ENCODE measurements at places on chromosomes 5 and 9.

- DNase-seq: no peak
Measured at GRCh38 chr5:73818357-73818756, 192.4 kb downstream of the ARHGEF28 start.

GRCh38 chr5:147752666-147753290 lies 29.8 kb downstream of the JAKMIP2 start:
- no peak for DNase-seq

DNA sequence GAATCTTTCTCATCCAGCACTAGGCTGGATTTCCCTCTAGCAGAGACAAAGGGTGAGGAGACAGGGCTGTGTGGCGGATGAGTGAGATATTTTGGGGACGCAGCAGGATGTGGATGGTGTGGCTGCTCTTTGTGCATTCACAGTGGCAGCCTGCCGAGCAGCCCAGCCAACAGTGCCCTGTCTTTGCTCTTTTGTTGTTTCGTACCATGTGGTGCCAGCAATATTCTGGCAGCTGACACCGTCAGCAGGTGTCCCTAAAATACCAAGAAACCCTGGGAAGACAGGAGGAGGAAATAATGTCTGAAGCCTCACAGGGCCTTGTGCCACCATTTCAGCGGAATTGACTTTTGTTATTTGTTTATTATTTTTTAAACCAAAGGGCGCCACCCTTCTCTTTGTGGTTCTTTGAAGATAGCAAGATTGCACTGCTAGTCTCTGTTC lies 141.4 kb downstream of the CCDC192 start:
- peak; percentile 30 for DNase-seq

- DNase-seq: peak; percentile 76
Measured at GRCh38 chr5:146797658-146798057, 80.9 kb downstream of the PPP2R2B start.

- no peak for DNase-seq
Measured at GRCh38 chr9:74672237-74672636, 175.1 kb downstream of the RORB start.

DNA sequence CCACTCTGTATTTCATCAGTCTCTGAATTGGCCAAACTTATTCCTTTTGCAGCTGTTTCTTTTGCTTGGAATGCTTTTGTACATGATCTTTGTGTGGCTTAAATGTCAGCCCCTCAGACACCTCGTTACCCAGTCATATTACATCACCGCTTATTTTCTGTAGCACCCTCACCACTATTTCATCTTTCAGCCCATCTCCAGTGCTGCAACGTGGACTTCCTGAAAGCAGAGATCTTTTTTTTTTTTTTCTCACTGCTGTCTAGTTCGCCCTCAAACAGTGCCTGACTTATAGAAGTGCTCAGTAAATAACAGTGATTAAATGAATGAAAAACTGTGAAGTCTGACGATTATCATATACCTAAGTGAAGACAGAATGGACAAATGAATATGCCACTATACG lies 835 bp downstream of the SRA1 start:
- DNase-seq: no peak

DNA sequence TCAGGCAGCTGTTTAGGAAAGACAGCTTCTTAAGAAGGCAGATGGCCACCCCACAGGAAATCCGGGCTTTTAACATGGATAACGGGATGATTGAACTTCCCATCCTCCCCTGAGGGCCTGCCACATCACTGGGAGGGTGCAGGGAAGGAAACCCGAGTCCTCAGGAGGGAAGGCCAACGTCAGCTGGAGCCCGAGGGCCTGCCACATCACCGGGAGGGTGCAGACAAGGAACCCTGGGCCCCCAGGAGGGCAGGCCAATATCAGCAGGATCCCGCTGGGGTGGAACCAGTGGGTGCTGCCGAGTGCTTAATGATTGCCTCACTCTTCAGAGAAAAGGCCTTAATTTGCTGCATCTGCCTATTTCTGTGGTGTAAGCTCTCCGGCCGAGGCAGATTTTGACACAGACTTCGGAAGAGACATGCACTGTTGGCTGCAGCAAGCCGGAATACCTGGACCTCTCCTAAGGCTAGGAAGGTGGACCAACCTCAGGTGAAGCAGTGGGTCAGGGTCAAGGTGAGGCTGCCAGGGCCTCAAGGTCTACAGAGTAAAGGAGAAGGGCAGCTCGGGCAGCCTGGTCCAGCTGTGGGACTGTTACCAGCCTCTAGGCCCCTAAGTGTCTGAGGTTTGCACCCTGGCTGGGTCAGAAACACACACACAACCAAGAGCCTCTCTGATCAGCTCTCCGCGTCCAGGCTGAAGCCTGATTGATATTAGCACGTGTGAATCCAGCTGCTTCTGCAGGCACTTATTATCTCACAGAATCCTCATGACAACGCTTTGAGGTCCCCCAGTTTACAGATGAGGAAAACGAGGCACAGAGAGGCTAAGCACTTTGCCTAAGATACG lies 14.8 kb upstream of the COL5A1 start:
- DNase-seq: no peak

DNA sequence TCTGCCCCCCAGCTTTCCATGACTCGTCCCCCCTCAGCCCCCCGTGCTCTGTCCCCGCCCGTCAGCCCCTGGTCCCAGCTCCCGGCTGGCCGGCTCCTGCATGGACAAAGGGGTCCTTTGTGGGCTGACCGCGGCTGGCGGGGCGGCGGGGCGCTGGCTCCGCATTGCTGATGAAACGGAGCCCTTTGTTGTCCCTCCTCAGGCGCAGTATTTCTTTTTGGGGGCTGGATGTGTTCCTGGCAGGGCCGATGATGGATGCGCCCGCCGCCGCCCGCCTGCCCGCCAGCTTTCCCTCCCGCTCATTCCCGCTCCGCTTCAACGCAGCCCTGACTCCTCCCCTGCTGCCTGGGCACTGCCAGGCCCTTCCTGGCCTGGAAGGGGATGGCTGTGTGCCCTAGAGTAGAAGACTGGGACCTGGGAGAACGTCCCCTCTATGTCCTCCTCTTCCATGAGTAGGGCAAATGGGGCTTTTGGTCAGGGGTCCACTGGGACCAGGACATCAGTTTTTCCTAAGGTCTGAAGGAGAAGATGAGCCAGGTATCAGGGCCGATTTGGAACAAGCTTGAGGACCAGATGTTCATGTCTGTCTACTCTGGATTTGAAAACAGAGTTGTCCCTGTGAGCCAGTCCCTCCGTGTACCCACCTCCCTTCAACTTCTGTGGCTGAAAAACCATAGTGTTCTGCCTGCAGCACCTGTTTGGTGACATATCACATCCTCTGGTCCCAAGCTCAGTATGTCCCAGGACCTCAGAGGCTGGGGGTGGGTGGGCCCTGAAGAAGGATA lies 29.0 kb downstream of the CXXC5 start:
- DNase-seq: peak; percentile 42

DNA sequence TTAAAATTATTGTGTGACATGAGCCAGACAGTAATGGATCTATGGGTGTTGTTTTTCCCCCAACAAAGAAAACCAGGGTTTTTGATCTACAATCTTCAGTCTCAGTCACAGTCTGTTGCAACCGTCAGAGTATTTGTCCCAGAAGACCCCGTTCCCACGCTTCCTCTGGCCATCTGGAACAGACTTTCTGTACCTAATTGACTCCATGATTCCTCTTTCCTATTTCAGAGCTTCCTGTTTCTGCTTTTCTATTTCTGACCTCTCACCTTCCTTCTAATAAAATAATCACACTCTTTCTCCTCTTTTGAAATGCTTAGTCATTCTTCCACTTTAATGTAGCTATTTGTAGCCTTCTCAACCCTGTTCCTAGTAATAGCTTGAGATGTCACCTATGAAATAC lies 1044.8 kb downstream of the DTWD2 start:
- no peak for DNase-seq

GRCh38 chr5:115267617-115268016 lies 4.9 kb upstream of the PGGT1B start:
- DNase-seq: no peak

GRCh38 chr9:134025606-134026541 lies 593 bp downstream of the BRD3OS start:
- DNase-seq: peak; percentile 30

GRCh38 chr5:143379606-143380005 lies 23.9 kb downstream of the NR3C1 start:
- DNase-seq: no peak

- no peak for DNase-seq
Measured at GRCh38 chr9:136741883-136742571, 713 bp downstream of the LCN10 start.

- DNase-seq: no peak
Measured at GRCh38 chr5:25579111-25579510, 934.3 kb upstream of the CDH10 start.

DNA sequence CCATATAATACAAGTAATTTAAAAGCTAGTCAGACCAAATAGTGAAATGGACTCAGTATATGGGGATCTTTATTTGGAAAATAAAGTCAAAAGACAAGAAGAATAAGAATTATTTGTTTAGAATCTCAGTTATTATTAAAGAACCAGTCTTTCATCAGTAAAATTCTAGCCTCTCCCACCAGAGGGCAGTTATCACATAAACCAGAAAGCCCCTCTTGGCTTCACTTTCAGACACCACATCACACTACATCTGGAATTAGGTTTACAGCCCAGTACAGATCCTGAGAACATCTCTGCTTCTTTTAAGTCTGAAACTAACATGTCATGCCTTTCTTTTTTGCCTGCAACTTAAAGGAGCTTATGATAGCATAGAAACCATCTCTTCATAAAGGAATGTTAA lies 12.2 kb upstream of the HSPB3 start:
- peak; percentile 11 for DNase-seq

- DNase-seq: no peak
Measured at GRCh38 chr9:2214707-2215106, 199.6 kb downstream of the SMARCA2 start.

- DNase-seq: no peak
Measured at GRCh38 chr5:119221330-119221729, 134.5 kb upstream of the TNFAIP8 start.

DNA sequence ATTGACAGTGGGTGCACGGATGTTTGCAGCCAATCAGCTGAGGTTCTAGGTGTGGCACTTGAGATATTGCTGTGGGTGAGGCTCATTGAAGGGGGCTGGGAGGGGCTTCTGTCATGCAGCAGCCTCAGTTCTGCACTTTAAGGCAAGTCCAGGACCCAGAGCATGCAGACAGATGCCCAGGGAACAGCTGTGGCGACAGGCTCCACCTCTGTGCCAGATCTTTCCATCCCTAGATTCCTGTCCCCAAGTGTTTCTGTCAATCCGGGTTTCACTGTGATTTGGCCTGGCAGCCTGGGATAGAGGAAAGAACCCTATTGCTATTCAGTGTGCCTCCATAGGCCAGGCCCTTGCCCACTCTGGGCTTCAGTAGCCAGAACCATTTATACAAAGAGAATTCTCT lies 20.8 kb upstream of the CERCAM start:
- no peak for DNase-seq

DNA sequence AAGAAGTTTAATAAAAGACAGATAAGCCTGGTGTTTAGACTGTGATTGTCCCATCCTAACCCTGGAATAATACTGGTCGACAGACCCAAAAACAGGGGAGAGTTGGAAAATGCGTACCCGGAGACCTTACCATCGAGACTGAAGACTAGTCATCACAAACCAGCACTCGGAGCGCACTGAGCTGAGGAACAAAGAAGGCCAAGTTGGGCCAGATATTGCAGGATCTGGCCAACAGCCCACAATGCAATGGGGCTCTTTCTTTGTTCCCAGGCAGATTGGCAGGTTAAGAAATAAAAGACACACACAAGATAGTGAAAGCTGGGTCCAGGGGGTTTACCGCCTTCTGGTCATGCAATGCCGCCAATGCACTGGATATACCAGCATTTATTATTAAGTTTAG lies 188.7 kb upstream of the RAI14 start:
- DNase-seq: no peak

- no peak for DNase-seq
Measured at GRCh38 chr9:16258708-16259107, 611.8 kb downstream of the BNC2 start.

DNA sequence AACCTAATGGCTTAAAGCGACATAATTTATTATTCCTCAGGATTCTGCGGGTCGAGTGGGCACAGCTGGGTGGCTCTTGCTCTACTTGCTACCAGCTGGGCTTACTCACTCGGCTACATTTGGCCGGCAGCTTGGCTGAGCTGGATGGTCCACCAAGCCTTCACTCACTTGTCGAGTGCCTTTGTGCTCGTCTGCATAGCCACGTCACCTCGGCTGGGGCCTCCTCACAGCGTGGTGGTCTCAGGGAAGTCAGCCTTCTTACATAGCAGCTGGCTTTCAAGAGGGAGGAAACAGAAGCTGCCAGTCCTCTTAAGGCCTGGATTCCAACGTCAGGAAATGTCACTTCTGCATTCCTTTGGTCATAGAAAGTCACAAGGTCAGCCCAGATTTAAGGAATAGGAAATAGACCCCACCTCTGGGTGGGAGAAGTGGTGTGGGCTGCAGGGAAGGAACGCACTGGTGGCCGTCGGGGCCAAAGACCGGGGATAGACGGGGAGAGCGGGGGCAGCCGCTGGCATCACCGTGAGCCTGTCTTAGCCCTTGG lies 75.1 kb upstream of the RUFY1 start:
- peak; percentile 12 for DNase-seq

DNA sequence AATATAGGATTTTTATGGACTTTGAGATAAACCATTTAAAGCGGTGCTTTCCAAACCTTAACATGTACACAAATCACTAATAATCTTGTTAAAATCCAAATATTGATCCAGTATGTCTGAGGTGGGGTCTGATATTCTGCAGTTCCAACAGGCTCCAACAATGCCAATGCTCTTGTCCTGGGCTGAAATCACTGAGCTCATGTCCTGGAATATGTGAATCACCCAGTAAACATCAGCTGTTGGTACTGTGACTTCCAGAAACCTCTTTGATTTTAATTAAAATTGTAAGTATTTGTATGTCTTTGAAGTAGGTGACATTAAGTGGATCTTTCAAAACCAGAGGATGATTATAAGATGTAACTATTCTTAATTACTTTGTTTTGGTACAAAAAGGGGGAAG lies 52.8 kb upstream of the CAST start:
- DNase-seq: no peak

GRCh38 chr9:77952635-77953328 lies 78.8 kb downstream of the GNAQ start:
- peak; percentile 48 for DNase-seq

- no peak for DNase-seq
Measured at GRCh38 chr9:35948901-35949318, 9.0 kb downstream of the OR2S2 start.

DNA sequence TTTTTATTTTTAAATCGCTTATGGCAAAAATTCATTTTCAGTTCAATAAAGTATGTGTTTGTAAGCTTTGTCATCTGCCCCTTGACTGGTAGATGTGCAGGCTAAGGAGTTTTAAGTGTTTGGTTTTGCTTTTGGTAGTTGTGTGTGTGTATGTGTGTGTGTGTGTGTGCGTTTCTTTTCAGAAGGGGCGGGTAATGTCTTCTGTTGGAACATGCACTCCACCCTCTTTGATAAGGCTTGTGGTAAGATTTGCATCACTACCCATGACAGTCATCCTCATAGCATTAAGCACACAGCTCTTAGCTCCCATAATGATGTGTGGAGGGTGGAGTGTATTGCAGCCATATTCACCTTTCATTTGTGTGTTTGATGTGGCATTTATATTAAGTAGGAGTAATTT lies 92.1 kb upstream of the FSD1L start:
- no peak for DNase-seq

- no peak for DNase-seq
Measured at GRCh38 chr5:108747111-108747773, 455 bp upstream of the FER start.
